Activated T-helper 9 cell treated with anti-CD3 and anti-CD28 coated beads, Interleukin-2, amount 50 U/mL, for 16 hours (primary cell): ENCODE measurements at places on chromosomes 5 and 9.

DNA sequence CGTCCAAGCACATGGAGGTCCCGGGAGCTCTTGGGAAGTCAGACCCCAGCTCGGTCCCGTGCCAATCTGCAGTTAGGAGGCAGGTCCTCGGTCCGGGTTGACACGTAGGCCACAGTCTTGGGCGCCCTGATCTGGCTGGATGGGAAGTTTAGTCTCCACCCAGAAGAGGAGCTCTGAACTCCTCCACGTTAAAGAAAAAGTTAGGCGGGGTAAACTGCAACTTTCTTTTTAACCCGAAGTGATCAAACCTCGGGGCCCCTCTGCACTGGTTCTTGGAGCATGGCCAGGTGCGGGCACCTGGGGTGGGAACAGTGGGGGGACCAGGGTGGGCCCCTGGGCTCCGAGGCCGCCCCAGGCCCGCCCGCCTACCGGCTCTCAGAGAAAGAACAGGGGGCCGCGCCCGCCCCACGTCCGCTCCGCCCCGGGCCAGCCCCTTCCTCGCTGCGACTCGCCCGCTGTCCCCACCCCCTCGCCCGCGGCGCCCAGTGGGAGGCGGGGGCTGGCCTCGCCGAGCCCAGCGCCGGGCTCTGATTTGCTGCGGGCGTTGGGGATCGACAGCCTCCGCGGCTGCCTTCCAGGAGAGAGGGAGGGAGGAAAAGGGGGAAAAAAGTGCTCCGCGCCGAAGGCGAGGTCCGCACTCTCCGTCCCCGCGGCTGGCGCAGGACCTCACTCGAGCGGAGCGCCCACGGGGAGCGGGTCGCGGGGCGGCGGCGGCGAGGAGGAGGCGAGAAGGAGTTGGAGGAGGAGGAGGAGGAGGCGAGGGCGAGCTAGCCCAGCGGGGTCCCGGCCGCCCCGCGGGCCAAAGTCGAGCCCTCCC lies at the start of gene COL5A1:
Gene COL5A1, plus strand, starts transcription at position 631 of the 817 bp plus-strand sequence. CDS start 385 bp downstream, outside the sequence.
- DNase-seq, result peak; percentile 39

- DNase-seq, result no peak
Observed at GRCh38 chr9:94554078-94554438, 825 bp upstream of the PCAT7 start.

DNA sequence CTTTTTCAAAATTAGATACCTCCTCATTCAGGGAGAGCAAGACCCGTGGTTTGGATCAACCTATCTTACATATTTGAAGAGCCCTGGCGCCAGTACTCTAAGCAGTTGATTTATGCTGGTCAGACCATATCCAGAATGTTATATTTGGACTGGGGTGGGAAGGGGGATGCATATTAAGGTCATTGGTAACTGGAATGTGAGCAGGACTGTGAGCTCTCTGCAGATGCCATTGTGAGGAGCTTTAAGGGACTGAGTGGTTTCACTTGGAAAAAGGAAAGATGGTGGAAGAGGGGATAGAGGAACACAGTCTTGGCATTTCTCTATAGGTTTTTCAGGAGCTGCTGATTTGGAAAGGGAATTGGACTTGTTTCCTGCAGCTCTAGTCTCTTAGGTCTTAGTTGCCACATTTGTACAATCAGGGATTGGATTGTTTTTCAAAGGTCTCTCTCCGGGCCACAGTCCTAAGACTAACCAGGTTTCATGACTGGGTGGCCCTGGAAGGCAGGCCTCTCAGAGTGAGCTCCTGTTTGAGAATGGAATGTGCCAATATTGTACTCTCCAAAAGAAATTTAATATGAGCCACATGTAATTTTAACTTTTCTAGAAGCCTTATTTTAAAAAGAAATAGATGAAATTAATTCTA lies 25.8 kb upstream of the F2R start:
- DNase-seq, result no peak

- DNase-seq, result no peak
Observed at GRCh38 chr9:99713838-99714306, 107.8 kb upstream of the NR4A3 start.

- DNase-seq, result no peak
Observed at GRCh38 chr5:143986516-143987212, 174.7 kb downstream of the HMHB1 start.

- no peak for DNase-seq
Observed at GRCh38 chr5:142832263-142832662, 62.1 kb downstream of the ARHGAP26 start.

DNA sequence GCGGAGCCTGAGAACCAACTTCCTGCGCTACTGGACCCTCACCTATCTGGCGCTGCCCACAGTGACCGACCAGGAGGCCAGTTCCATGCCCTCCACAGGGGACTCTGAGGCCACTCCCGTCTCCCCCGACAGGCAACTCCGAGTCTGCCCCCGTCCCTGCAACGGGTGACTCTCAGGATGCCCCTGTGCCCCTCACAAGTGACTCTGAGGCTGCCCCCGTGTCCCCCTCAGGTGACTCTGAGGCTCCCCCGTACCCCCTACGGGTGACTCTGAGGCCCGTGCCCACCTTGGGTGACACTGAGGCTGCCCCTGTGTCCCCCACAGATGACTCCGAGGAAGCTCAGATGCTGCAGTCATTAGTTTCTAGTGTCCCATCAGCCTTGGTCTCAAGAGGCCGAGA lies 25.1 kb downstream of the CEL start:
- DNase-seq, result no peak

DNA sequence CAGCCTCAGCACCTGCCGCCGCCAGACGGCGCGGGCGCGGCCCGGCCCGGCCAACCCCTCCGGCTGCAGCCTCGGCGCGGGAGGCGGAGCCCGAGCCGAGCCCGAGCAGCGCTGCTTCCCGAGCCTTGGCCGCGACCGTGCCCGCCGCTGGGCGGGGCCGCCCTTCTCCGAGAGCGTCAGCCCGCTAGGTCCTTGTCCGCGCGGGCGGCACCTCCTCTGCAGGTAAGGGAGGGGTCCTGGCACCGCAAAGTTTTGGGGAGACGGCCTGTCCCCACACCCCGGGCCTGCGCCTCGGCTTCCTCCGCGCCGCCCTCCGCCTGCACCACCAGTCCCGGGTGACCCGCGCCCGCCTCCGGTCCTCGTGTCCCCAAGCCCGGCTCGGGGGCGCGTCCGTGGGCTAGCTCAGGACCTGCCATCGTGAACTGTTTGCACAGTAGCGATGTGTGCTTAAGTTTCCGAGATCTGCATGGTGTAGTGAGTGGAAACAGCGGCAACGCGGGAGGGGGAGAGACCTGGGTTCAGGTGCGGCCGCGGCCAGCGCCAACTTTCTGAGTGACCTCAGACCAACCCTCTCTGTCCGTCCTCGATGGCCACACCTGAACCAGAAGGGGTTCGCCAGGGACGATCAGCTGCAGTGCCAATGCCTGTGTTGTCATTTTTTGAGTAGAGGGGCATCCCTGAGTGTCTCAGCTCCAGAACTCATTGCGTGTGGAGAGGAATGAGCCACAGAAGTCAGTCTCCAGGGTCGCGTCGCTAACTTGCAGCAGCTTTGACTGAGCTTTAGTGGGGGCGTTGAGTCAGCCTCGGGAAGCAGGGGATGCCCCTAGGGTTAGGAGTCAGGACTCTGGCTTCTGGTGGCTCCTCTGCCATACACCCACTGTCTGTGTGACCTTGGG lies at the start of gene FRMPD1:
Gene FRMPD1, plus strand, starts transcription at position 82 of the 896 bp plus-strand sequence. CDS start 41,688 bp downstream, outside the sequence.
- DNase-seq, result peak; percentile 43

- DNase-seq, result no peak
Observed at GRCh38 chr5:170219615-170220014, 13.2 kb upstream of the C5orf58 start.

GRCh38 chr5:10914741-10915480 lies 153.9 kb upstream of the DAP start:
- DNase-seq, result no peak

GRCh38 chr9:117718085-117718484 lies 13.9 kb downstream of the TLR4 start:
- DNase-seq, result no peak

DNA sequence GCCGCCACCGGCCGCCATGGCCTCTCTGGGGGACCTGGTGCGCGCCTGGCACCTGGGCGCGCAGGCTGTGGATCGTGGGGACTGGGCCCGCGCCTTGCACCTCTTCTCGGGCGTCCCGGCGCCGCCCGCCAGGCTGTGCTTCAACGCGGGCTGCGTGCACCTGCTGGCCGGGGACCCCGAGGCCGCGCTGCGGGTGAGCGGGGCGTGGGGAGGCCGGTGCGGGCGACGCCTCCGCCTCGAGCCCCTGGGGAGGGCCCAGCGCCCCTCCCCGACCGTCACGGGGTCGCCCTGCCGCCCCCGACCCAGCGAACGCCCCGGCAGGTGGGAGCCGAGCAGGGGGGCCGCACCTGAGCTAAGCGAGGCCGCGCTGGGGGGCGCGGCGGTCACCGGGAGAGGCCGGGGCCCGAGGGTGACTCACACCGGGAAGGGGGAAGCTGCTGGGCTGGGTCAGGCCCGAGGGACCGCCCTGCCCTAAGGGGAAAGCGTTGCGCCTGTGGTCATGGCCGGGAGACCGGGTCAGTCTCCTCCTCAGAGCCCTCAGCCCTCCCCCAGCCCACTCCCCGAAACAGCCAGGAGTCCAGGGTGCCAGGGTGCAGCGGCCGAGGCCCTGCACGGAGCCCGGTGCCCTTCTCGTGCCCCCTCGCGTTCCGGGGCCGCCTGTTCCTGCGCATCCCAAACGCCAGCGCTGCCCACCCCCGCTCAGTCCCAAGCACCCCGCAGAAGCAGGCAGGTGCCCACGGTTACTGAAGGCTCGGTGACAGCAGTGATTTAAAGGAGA lies 510 bp downstream of the NOXA1 start:
- DNase-seq, result no peak

DNA sequence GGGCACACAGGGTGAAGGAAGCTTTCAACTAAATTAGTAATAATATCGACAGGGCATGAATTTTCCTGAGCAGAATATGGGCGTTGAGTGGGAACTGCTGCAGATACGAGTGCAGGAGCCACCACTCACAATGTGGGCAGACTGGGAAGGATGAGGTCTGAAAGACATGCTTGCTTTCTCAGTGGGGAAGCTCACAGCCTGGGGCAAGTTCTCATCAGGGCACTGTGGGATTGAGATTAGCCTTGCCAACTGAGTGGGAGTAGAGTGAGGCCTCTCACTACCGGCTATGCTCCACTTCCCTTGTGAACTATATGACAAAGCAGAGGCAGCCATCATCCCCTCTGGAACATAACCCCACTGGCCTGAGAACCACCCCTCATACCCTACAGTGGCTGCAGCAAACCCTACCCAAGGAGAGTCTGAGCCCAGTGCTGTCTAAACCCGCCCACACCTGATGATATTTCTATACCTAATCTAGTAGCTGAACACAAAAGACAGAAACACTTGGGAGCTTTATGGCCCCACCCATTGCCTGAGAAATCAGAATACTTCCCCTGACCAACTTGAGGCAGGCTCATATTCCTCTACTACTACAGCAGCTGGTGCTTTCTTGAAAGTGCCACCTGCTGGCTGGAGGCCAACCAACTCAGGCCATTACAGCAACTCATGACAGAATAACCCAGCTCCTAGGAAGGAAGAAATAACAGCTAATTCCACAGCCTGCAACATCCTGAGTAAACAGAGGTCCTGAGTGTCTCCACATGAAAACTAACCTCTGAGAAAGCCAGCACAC lies 173.7 kb upstream of the SPEF2 start:
- no peak for DNase-seq

DNA sequence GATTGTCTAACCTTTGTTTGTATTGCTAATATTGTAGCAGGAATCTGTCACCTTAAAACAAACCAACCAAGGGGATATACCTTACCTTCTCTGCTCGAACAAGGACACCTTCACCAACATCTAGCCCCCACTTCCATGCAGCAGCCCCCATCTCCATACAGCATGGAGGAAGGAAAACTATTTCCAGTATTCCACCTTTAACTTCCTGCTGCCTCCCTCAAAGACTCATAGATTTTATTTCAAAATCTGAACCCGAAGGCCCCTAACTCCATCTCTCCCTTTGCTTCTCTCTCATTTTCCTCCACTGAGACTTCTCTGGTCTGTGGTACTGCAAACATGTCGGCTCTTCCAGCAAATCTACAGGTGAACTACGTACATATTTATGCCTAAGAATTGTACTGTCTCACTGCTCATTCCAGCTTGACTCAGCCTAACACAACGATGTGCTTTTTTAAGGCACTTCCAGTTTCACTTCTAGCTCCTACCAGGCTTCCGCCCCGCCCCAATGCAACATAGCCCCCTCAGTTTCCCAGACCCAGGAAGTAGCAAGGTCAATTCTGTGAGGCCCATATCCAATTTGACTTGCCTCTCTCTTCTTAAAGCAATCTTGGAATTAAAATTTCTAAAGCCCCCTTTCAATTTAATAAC lies 70.7 kb upstream of the RNF38 start:
- peak; percentile 35 for DNase-seq

GRCh38 chr5:10519729-10520128 lies 44.1 kb upstream of the ANKRD33B start:
- no peak for DNase-seq

- no peak for DNase-seq
Observed at GRCh38 chr5:74261866-74262265, 378.7 kb downstream of the ENC1 start.

DNA sequence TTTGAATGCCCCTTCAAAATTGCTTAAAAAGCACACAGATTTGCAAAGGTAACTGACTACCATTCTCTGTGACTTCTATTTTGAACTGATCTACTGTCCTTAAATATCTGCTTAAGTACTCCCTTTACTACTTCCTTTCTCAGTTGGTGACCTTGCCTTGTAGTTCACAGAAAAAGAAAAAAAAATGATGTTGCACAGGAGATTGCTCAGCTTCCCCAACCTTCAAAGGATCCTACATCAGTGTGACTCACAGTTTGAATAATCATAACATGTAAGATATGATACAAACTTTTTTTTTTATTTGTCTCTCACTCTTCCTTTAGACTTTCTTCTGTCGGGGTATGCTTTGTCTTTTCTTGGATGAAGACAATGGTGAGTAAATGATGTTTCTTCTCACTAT lies 1029.6 kb downstream of the CDH12 start:
- no peak for DNase-seq

DNA sequence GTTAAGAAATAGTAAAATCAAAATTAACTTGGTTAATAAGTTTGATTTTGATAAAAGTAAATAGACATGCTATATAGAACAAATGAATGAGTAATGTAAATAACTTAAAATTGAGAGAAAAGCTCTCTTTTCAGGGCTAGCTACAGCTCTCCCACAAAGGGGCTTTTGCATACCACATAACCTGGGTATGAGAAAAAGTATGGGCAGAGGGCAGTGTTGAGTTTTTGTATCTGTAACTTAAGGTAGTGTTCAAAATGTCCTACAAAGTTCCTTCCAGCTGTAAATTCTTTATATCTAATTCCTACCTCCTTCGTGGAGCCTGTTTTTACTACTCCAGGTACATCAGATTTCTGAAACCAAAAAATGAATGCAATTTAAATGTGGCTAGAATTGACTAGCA lies 18.9 kb upstream of the TTC33 start:
- DNase-seq, result no peak

- DNase-seq, result no peak
Observed at GRCh38 chr5:64838376-64838775, 69.6 kb downstream of the CWC27 start.

DNA sequence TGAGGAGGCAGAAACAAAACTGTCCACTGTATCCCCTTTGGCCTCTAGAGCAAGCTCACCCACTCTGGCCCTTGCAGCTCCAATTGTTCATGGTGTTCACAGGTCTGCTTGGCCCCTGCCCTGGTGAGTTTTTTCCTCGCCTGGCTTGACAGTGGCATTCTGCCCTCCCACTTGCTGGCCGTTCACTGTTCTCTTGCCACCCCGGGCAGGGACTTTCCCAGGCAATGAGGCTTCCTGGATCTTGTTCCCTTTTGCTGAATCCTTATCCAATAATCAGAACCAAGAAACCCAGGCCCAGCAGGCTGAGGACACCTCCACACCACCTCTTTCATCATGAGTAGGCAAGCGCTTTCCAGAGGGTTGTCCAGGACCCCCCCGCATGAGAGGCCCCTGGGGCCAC lies 31.2 kb downstream of the ZNF618 start:
- DNase-seq, result no peak
